Ascending aorta (tissue), 2 donors: ENCODE measurements at places on chromosomes 7 and 10.
A peak's percentile ranks its signal among the peaks of the same experiment; 100 is the strongest.

DNA sequence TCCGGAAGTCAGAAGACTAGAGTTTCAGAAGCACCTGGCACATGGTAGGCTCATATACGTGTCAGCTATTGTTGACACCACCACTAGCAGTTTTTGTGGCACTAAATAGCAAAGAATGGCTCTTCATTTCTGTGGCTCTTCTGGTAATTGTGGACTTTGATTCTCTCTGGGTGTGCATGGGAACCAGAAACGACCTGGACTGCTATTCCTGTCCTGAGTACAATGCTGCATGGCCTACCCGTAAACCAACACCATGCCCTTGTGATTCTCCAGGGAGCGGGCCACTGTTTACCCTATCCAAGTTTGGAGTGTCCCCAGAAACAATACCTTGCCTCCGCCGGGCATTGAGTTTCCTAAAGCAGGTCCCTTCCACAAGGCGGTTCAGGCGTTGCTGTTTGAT, 162.9 kb upstream of the AOAH start:
- DNase-seq = no peak

GRCh38 chr10:120926611-120927010, 75.4 kb downstream of the WDR11 start:
- no peak for DNase-seq

DNA sequence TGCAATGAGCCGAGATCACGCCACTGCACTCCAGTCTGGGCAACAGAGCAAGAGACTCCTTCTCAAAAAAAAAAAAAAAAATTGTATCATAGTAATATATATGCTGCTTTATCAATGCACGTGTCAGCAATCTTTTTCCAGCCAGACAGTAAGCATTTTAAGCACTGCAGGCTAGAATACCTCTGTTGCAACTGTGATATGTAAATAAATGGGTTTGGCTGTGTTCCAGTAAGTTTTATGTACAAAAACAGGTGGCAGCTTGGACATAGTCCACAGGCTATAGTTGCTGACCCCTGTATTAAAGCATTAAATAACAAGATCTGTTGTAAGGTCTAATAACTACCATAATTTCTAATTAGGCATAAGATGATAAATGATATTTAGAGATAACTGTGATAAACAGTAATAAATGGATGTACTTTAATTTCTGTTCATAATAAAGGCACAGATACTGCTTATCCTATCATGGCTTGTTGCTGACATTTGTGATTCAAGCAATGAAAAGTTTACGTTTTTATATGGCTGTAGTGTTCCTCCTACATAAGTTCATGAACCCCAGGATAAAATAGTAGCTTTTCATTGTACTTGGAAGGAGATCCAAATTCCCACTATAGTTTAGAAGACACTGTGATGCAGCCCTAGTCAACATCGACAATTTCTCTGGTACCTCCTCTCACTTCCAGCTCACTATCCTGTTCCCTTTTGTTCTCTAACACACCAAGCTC, 161.4 kb downstream of the ELMO1 start:
- no peak for DNase-seq

DNA sequence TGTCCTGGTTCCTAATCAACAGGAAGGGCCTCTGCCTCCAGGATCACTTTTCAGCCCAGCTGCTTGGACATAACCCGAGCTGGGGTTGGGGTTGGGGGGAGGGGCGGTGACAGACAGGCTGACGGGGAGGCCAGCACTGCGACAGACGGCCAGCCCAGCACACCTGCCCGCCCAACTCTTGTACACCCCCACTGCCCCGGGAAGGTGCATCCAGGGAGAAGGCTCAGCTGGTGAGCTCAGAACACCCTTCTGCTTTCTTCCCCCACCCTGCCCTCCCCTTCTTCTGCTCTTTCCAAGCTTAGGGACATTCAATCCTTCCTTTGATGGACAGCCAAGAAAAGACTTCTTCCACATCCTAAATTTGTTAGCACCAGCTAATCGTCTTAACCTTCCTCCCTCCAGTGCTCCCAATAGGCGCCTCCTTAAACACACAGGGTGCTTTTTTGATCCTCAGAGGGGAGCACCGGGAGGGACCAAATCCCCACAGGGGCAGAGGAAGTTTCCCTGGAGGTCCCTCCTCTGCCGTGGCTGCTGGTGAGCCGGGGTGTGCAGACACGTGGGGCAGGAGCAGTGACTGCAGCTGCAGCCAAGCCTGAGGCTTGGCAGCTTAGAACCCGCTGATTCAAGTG, 44.7 kb downstream of the COL13A1 start:
- no peak for DNase-seq

GRCh38 chr10:59244871-59245270, 68.4 kb downstream of the PHYHIPL start:
- no peak for DNase-seq

- no peak for DNase-seq
Observed at GRCh38 chr10:77604063-77604462, 33.5 kb downstream of the KCNMA1 start.

- no peak for DNase-seq
Observed at GRCh38 chr10:48800007-48800675, 115.5 kb downstream of the WDFY4 start.

- no peak for DNase-seq
Observed at GRCh38 chr10:69056536-69057260, 31.2 kb upstream of the SRGN start.

- no peak for DNase-seq
Observed at GRCh38 chr10:110265573-110266193, 39.0 kb downstream of the SMNDC1 start.

- no peak for DNase-seq
Observed at GRCh38 chr10:89837165-89838043, 136.0 kb downstream of the KIF20B start.

GRCh38 chr7:26090927-26091519, 61.0 kb upstream of the NFE2L3 start:
- DNase-seq = no peak

GRCh38 chr7:2851497-2851896, 7.4 kb upstream of the GNA12 start:
- no peak for DNase-seq

DNA sequence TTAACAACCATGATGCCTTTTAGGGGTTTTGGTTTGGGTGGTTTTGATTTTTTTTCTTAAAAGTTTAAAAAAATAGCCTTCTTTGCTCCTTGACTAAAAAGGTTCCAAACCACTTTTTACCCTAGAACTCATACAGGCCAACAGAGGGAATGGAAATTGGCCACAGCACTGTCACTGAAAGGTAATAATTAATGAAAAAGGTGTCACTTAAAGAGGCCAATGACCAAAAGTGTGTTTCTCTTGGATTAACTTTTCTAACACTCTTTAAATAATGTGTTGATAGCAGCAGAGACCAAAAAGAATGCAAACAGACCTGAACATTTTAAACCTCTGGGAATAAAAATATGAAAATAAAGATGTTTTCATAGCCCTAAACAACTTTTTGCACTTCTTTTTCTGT, 221.1 kb upstream of the TCF7L2 start:
- DNase-seq = no peak

DNA sequence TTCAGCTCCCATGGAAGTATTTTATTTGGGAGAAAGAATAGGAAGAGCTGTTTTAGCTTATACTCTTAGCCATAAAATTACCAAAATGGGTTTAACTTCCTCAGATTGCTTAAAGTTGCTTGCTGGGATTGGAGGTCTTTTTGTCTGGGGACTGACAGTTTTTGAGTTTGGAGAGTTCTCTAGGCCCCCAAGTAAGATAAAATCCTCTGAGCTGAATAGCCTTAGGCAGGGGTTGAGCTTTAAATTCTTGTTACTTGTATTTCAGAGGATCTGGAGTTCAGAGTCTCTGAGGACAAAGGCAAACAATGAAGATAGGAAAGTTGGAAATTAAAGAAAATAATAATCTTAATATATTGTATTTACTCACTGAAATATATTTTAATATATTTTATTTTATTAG, 294.4 kb upstream of the DKK1 start:
- DNase-seq = no peak

DNA sequence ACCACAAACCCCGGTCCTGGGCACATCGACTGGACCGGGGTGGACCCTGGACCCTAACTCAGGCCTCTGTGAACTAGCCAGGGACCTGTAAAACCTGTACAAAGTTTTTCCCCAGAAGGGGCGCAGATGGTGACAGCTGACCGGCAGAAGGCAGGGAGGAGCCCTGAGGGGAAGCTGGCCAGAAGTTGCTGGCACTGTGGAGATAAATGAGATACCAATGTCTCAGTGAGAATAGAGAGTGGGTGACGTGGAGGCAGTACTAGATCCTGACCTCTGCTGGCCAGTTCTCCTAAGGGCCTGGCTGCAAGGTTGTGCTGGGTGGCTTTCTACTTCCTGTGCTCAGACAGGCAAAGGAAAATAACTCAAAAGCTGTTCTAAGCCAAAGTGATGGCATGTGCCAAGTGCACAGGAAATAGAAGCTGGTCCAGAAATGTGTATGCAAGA, 10.6 kb upstream of the TSPAN14 start:
- DNase-seq = no peak

GRCh38 chr7:52691257-52691656, 344.2 kb upstream of the POM121L12 start:
- DNase-seq = no peak

DNA sequence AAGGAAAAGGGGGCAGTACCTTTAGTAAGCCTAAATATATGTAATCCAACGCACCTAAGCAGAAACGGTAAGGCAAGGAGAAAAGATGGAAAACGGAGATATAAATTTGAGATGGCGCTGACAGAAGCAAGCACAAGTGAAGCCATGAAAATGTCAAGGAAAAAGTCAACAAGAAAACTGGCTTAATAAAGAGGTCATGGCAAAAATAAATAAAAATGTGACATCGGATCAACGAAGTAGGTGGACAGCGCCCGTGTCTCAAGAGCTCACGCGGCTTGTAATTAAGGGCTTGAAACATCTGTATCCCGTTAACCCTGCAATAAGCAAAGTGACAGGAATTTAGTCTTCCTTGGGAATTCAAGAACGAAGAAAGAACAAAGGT, 611 bp downstream of the NDUFA5 start:
- no peak for DNase-seq

DNA sequence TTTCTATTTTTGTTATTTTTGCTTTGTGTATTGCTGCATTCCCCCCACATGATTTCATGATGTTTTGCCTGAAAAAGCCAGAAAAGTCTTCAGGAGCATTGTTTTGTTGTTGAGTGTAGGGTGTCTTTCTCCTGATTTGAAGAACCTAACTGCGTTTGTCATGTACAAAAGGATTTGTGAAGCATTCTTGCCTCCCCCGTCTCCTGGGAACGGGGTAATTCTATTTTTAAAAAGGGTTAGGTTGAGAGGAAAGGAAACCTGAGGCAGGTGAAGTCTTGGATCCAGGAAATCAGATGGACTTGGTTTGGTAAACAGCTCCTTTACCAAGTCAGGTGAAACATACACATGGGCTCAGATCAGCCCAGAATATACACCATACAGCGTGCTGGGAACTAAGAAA, 26.0 kb upstream of the BTBD16 start:
- no peak for DNase-seq

DNA sequence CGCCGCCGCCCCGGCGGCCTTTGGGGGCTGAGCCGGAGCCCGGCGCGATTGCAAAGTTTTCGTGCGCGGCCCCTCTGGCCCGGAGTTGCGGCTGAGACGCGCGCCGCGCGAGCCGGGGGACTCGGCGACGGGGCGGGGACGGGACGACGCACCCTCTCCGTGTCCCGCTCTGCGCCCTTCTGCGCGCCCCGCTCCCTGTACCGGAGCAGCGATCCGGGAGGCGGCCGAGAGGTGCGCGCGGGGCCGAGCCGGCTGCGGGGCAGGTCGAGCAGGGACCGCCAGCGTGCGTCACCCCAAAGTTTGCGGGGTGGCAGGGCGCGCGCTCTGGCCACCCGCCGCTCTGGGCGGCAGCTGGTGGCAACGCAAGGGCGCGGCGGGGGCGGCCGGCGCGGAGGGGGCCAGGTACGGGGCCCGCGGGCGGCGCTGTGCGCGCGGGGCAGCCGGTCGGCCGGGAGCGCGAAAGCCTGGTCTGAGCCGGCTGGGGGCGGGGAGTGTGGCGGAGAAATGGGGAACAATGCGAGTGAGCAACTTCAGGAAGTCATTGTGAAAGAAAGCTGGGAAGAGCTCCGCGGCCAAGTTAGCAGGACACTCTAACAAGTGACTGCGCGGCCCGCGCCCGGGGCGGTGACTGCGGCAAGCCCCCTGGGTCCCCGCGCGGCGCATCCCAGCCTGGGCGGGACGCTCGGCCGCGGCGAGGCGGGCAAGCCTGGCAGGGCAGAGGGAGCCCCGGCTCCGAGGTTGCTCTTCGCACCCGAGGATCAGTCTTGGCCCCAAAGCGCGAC, at the start of gene IKZF1:
Gene IKZF1, plus strand, starts transcription at position 588 of the 782 bp plus-strand sequence. CDS start 14,346 bp downstream, outside the sequence.
- DNase-seq = peak; percentile 76

GRCh38 chr10:102585026-102585425, 59.3 kb upstream of the TRIM8 start:
- no peak for DNase-seq

DNA sequence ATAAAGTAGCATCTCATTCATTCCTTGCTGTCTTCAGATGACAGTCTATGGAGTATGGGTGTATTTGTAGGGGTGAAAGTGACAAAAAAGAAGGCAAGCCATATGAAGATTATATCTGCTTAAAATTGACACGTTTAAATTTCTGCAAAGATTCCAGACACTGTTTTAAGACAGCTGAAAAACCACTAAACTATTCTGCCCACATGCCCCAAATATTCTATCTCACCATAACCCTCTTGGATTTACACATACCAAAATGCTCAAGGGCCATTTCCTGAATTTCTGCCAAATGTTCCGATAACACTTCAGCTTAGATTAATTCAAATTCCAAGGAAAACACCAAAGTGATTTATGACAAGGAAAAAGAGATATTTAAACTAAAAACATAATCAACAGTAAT, 99.9 kb upstream of the IL6 start:
- no peak for DNase-seq

GRCh38 chr10:114593816-114594468, 64.1 kb downstream of the ABLIM1 start:
- DNase-seq = no peak

- no peak for DNase-seq
Observed at GRCh38 chr7:158489462-158490155, 98.0 kb downstream of the PTPRN2 start.

- no peak for DNase-seq
Observed at GRCh38 chr10:2936816-2937215, 130.5 kb upstream of the PFKP start.

- no peak for DNase-seq
Observed at GRCh38 chr7:126533715-126534114, 719.0 kb downstream of the GRM8 start.

- DNase-seq = no peak
Observed at GRCh38 chr10:24569330-24569796, 154.3 kb downstream of the ARHGAP21 start.

DNA sequence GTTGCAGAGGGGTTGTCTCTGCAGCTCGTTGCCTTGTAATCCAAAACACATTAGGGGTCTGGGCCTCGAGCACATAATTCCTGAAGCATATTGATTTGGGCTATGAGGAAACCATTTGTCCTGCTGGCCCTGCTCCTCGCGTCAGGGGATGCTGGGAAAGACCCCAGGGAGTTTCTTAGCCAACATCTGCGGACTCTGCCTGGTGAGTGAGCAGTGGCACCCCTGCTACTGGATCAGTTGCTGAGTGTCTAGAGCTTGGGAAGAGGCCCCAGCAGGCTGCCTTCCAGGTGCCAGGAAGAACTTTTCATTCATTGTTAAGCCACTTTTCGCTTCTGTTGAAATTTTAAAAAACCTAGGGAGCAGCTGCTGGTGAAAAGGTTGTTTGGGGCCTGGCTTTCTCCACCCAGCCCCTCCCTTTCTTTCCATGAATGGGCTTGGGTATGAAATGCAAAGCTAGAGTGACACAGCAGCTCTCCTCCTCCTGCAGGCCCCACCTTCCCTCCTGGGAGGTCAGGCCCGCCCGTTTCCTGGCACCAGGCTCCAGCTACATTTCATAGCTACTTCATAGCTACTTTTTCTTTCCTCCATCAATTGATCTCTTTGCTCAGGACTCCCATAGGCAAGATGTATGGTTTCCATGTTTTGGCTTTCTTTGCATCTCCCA, 26.8 kb downstream of the TACR2 start:
- peak; percentile 74 for DNase-seq

GRCh38 chr10:60237977-60238758, 151.5 kb downstream of the ANK3 start:
- DNase-seq = no peak
